Vein endothelial cell (primary cell): ENCODE measurements at places on chromosomes 12 and 14. TPM values are rescaled to one million over a fixed set of nuclear protein-coding genes. Genes with fewer than 3 reads are reported as not detected.

SELPLG gene
- total RNA-seq: 0.29 TPM in 1 of 2 replicates, not detected in the other

LIMA1 gene
- 128 and 139 TPM in 2 replicates for total RNA-seq

SLCO1B3 gene
- total RNA-seq: not detected in 2 replicates

KRT71 gene
- not detected in 2 replicates for total RNA-seq

BMP4 gene
- 103 and 240 TPM in 2 replicates for total RNA-seq

FAM90A1 gene
- total RNA-seq: not detected in 2 replicates

SLC10A1 gene
- not detected in 2 replicates for total RNA-seq

ARHGAP9 gene
- total RNA-seq: not detected in 2 replicates

DHRS2 gene
- total RNA-seq: 0.38 TPM in 1 of 2 replicates, not detected in the other

SDSL gene
- 2.0 and 4.2 TPM in 2 replicates for total RNA-seq

RPS29 gene
- 4,246 and 11,118 TPM in 2 replicates for total RNA-seq

KRT72 gene
- not detected in 2 replicates for total RNA-seq

NRXN3 gene
- total RNA-seq: 0.48 and 0.98 TPM in 2 replicates

GLT8D2 gene
- total RNA-seq: 0.65 and 0.76 TPM in 2 replicates
